ENCODE measurements at places on chromosomes 1 and 21.

GRCh38 chr1:25006770-25007169, 76.7 kb upstream of the RUNX3 start:
- H3K36me3 ChIP-seq, result no peaks in the 10 kb centered on the region
- H3K27ac ChIP-seq, result peak overlapping the region; percentile 82
- peaks cover 88% of the 10 kb centered on the region for H3K4me1 ChIP-seq

DNA sequence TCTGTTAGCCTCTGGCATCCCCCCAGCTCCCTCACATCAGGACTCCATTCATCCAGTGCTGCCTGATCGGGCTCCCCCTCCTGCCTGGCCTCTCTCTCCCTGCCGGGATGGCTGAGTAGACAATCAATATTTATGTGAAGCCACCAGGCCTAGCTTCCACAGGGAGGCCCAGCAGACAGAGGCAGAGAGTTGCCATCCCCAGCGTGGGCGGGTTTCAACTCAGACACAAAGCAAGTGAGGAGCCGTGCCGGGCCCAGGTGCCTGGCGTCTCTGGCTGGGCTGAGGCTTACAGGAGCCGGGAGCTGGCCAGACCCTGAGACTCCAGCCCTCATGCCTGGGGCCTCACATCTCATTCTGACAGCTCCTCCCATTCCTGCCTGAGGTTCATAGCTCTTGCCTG, 34.5 kb upstream of the ATP2B4 start:
- no peaks in the 10 kb centered on the region for H3K36me3 ChIP-seq
- H3K27ac ChIP-seq, result no peak overlapping the region
- no peak overlapping the region for H3K4me3 ChIP-seq
- no peak for DNase-seq

DNA sequence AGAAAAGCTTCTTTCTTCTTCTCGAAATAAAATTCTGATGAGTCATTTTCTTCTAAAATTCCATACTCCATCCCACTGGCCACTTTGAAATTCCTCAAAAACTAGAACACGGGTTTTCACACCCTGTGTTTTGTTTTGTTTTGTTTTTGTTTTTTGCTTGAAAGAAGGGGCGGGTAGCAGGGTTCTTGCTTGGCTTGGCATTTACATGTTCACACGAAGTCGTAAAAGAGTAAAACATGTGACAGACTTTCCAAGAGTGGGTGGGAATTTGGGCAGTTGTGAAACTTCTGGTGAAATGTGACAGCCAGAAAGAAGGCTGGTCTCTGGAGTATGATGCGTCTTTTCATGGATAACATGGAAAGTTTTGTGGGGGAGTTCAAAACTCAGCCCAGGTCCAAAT, 47.1 kb upstream of the FMN2 start:
- H3K27ac ChIP-seq, result no peak overlapping the region
- DNase-seq, result no peak
- H3K4me1 ChIP-seq, result no peaks in the 10 kb centered on the region
- no peaks in the 10 kb centered on the region for H3K27me3 ChIP-seq

GRCh38 chr1:111791776-111792175, 36.1 kb downstream of the DDX20 start:
- H3K27ac ChIP-seq, result no peak overlapping the region
- peaks cover 10% of the 10 kb centered on the region for H3K27me3 ChIP-seq
- no peak overlapping the region for H3K4me3 ChIP-seq
- DNase-seq, result no peak
- H3K4me1 ChIP-seq, result no peaks in the 10 kb centered on the region
- H3K36me3 ChIP-seq, result no peaks in the 10 kb centered on the region

DNA sequence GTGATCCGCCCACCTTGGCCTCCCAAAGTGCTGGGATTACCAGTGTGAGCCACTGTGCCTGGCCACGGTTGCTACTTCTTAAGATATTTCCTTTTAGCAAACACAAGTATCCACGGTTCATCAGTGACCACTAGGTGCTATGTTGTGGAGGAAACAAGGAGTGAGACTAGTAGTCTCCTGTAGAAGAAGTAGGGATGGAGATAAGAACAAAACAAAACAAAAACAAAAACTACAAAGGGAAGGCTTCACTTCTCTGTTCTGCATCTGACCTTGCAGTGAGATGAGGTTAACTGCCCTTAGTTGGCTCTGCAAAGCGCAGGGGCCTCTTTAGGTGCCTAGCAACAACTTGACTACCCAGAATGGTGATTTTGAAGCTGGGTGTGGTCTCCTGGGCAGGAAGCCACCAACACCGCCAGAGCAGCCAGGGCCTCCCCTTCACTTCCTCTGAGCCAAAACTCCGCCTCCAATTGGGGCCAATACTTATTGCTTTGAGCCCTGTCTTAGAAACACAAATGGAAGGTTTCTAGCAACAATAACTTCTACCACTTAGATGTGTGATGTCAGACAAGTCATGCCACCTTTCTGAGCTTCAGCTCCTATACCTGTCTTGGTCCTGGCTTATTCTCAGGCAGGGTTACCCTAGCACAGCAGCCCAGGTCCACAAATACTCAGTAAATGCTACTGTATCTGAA, 12.8 kb upstream of the CDC42 start:
- peak overlapping the region; percentile 74 for H3K4me3 ChIP-seq
- H3K36me3 ChIP-seq, result no peaks in the 10 kb centered on the region
- DNase-seq, result peak; percentile 86
- H3K27me3 ChIP-seq, result no peaks in the 10 kb centered on the region
- H3K27ac ChIP-seq, result peak overlapping the region; percentile 96
- peaks cover 61% of the 10 kb centered on the region for H3K4me1 ChIP-seq

- DNase-seq, result no peak
- H3K27me3 ChIP-seq, result no peaks in the 10 kb centered on the region
- peaks cover 26% of the 10 kb centered on the region for H3K36me3 ChIP-seq
- H3K4me1 ChIP-seq, result no peaks in the 10 kb centered on the region
These were observed 74.8 kb downstream of the HLCS start for GRCh38 chr21:36891692-36892091.

- H3K27me3 ChIP-seq, result peaks cover 49% of the 10 kb centered on the region
- DNase-seq, result no peak
- no peaks in the 10 kb centered on the region for H3K36me3 ChIP-seq
- no peak overlapping the region for H3K27ac ChIP-seq
These were observed 52.1 kb upstream of the LAPTM5 start for GRCh38 chr1:30809514-30810263.

DNA sequence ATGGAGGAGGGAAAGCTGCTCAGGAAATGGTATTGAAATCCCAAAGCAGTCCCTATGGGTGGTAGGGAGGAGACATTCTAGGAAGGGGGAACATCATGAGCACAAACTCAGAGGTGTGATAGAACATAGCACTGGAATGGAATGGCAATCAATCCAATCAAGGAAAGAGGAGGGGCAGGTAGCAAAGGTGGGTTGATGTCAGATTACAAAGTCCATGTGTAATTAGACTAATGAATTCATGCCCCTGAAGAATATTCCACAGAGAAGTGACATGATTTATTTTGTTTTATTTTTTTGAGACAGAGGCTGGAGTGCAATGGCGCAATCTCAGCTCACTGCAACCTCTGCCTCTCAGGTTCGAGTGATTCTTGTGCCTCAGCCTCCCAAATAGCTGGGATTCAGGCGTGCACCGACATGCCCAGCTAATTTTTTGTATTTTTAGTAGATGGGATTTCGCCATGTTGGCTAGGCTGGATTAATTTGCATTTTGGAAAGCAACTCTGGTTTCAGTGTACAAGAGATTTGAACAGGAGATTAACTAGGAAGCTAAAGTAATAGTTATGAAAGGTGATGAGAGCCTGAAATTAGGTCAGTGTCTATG, 36.1 kb downstream of the DEGS1 start:
- H3K4me3 ChIP-seq, result no peak overlapping the region
- DNase-seq, result no peak
- peaks cover 1% of the 10 kb centered on the region for H3K4me1 ChIP-seq
- H3K27me3 ChIP-seq, result no peaks in the 10 kb centered on the region

DNA sequence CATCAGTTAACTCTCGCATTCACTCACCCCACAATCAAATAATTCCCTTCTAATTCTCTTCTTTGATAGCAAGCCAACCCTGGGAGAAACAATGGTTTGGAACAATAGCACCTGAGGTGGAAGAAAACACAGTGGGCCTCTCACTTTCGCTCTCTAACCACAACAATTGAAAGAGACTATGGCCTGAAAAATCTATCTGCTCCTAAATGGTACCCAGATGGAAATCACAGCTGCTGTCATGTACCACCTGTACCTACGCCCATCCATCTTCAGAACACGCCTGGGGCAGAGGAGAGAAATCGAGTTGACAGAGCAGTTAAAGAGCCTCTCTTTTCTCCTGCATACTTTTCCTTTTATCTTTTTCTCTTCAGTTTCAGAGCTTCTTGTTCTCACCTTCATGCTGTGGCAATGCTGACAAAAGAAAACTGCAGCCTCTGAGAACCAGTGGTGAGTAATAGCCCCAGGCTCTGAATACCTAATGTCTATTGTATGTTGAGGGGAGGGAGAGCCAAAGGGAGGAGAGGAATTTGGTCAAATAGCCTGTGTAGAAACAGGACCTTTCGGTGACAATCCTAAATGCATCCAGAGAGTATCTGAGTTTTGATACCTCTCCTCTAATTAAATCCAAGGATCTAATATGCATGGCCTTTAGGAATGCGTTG, 57.7 kb downstream of the ZC3H11B start:
- H3K4me1 ChIP-seq, result no peaks in the 10 kb centered on the region
- no peaks in the 10 kb centered on the region for H3K27me3 ChIP-seq
- H3K4me3 ChIP-seq, result no peak overlapping the region
- no peak overlapping the region for H3K27ac ChIP-seq
- DNase-seq, result no peak

- no peaks in the 10 kb centered on the region for H3K36me3 ChIP-seq
- no peak overlapping the region for H3K27ac ChIP-seq
- no peaks in the 10 kb centered on the region for H3K4me1 ChIP-seq
- no peaks in the 10 kb centered on the region for H3K27me3 ChIP-seq
- DNase-seq, result no peak
These were observed 1208.5 kb upstream of the ADGRL4 start for GRCh38 chr1:80214888-80215540.

- no peak overlapping the region for H3K27ac ChIP-seq
- H3K4me1 ChIP-seq, result no peaks in the 10 kb centered on the region
- DNase-seq, result no peak
These were observed 42.6 kb upstream of the PAX7 start for GRCh38 chr1:18588093-18588492.

DNA sequence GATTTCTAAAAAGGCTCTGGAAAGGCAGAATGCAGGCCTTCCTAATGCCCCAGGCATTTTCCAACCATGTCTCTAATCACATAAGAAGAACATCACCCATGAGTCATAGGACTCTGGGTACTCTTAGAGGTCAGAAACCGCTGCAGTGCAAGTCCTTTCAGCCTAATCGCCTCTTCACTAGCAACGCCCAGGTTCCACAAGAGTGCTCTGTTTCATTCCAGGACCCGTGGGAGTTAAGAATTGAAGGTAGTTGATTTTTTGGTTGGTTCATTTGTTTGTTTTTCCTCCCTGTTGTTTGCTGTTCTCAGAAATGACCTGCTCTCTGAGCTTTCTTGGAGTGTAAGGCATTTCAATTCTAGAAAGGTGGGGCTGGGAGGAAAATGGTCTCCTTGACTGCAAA, 123.2 kb downstream of the NR5A2 start:
- H3K4me1 ChIP-seq, result peaks cover 53% of the 10 kb centered on the region
- no peaks in the 10 kb centered on the region for H3K36me3 ChIP-seq
- no peak overlapping the region for H3K4me3 ChIP-seq
- H3K27me3 ChIP-seq, result no peaks in the 10 kb centered on the region

DNA sequence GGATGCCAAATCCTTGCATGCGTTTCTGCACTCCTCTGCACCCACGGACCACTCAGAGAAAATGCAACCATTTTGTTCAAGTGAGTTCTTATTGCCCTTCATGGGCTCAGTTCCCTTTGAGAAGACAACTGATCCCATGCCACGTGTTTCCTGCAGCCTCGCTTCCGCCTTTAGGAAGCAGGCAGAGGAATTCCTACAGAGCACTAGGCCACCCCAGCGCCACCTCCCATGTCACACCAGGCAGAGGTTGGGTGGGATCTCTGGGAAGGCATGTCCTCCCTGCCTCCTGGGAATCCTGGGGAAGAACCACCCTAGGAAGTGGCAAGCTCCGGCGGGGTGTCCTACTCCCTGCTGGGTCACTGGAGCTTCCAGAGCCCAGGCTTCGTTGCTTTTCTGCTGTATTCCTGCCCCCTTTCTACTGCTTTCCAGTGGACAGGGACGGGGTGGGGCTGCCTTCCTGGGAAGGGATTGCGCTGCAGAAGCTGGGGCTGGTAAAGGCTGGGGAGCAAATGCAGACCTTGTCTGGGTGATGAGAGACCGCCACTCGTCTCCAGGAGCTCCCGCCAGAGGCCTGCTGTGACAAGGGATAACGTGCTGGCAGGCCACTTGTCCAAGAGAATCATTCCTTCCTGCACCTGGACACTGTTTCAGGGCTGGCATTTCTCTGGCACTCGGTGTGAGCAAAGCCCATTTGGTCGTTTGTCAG, 478.2 kb upstream of the VAMP3 start:
- H3K4me1 ChIP-seq, result no peaks in the 10 kb centered on the region
- no peak for DNase-seq
- H3K4me3 ChIP-seq, result no peak overlapping the region
- no peak overlapping the region for H3K27ac ChIP-seq
- no peaks in the 10 kb centered on the region for H3K36me3 ChIP-seq
- H3K27me3 ChIP-seq, result peaks cover 10% of the 10 kb centered on the region

GRCh38 chr1:44318097-44319088, 36.7 kb downstream of the ERI3 start:
- H3K4me3 ChIP-seq, result no peak overlapping the region
- H3K27me3 ChIP-seq, result no peaks in the 10 kb centered on the region
- H3K27ac ChIP-seq, result no peak overlapping the region
- H3K4me1 ChIP-seq, result no peaks in the 10 kb centered on the region

- H3K36me3 ChIP-seq, result peaks cover 12% of the 10 kb centered on the region
- H3K4me3 ChIP-seq, result peak overlapping the region; percentile 94
- H3K27me3 ChIP-seq, result no peaks in the 10 kb centered on the region
- peak overlapping the region; percentile 58 for H3K27ac ChIP-seq
These were observed 3.3 kb downstream of the AMPD2 start for GRCh38 chr1:109622895-109623294.

GRCh38 chr1:38030596-38031512, 15.7 kb downstream of the POU3F1 start:
- peak overlapping the region; percentile 49 for H3K4me3 ChIP-seq
- DNase-seq, result no peak
- peak overlapping the region; percentile 88 for H3K27ac ChIP-seq
- H3K4me1 ChIP-seq, result peaks cover 63% of the 10 kb centered on the region
- H3K27me3 ChIP-seq, result peaks cover 1% of the 10 kb centered on the region
